ENCODE measurements at places on chromosomes 12 and 14.

- no peak overlapping the region for H3K27ac ChIP-seq
- DNase-seq, result no peak
- no peaks in the 10 kb centered on the region for H3K27me3 ChIP-seq
- H3K4me1 ChIP-seq, result no peaks in the 10 kb centered on the region
- H3K4me3 ChIP-seq, result no peak overlapping the region
- no peaks in the 10 kb centered on the region for H3K36me3 ChIP-seq
These were observed 37.0 kb downstream of the WASHC3 start for GRCh38 chr12:102024765-102025164.

DNA sequence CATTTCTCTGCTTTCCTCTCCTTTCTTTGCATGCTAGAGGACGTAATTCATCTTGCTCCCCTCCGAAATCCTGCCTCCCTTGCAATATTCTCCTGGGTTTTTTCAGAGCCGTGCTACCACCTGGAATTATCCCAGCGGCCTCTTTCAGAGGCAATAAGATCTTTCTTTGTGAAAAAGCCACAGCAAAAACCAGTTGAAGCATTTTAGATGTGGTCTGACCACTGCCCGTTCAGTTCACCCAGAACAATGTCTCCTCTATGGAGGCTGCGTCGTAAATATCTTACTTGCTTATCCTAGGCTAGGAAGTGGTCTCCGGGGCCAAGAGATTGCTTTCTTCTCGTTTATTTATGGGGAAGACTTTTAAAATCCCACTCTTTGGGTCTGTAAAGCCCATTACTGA lies 85.8 kb downstream of the TBX5 start:
- no peak overlapping the region for H3K27ac ChIP-seq
- H3K4me1 ChIP-seq, result peaks cover 4% of the 10 kb centered on the region
- H3K36me3 ChIP-seq, result no peaks in the 10 kb centered on the region
- no peak overlapping the region for H3K4me3 ChIP-seq
- DNase-seq, result no peak

- no peak for DNase-seq
- no peaks in the 10 kb centered on the region for H3K27me3 ChIP-seq
- H3K4me1 ChIP-seq, result no peaks in the 10 kb centered on the region
- no peaks in the 10 kb centered on the region for H3K36me3 ChIP-seq
These were observed 89.3 kb upstream of the SLC38A4 start for GRCh38 chr12:46915082-46915481.

DNA sequence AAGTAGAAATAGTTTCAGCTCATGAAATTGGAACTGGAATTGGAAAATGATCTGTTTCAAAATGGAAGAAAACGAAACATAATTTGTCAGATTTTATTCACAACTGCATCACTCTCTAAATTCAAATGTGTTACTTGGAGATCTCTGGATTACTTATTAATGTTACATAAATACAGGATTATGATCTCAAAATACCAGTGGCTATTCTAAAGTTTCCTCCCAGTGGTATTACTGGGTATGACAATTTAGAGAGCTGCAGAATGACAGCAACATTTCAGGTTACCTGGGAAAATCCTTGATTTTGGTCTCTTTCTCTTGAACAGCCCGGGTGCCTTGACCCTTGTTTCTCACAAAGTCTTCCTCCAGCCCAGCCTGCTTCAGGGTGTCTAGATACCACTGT lies 14.2 kb downstream of the FAM161B start:
- H3K27ac ChIP-seq, result no peak overlapping the region
- H3K4me3 ChIP-seq, result no peak overlapping the region
- no peak for DNase-seq

DNA sequence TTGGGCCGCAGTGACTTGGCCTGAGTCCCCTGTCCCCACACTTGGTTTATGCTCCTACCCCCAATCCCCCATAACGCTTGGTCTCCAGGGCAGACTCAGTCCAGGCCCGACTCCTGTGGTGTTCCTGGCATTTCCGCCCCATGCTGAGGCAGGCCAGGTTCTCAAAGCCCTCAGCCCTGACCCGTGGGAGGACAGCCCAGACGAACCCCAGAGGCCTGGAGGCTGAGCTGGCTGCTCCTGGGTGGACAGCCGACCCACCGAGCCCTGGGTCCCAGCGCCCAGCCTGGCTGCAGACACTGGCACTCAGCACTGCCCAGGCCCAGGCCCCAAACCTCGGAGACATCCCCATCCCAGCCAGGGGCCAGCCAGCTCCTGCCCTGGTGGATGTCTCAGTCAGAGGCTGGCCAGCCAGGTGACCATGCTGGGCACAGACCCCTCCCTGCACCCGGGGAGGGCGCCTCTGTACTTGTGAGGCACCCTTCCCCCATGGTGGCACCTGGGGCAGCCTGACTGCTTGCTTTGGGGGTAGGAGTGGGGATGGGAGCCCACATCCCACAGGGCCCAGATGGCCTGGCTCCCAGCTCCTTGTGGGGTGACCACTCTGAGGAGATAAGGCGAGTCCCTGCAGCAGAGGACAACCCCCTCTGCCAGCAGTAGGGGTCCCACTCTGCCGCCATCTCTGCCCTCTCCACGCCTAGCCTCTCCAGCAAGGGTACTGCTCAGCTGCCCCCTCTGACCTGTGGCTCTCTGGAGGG lies 1.4 kb downstream of the PLD4 start:
- H3K27ac ChIP-seq, result no peak overlapping the region
- DNase-seq, result no peak
- no peaks in the 10 kb centered on the region for H3K27me3 ChIP-seq
- H3K4me1 ChIP-seq, result no peaks in the 10 kb centered on the region
- H3K36me3 ChIP-seq, result no peaks in the 10 kb centered on the region

- no peak for DNase-seq
- peak overlapping the region; percentile 94 for H3K27ac ChIP-seq
- H3K36me3 ChIP-seq, result no peaks in the 10 kb centered on the region
- no peaks in the 10 kb centered on the region for H3K27me3 ChIP-seq
These were observed 215.9 kb upstream of the HMGA2 start for GRCh38 chr12:65608319-65608916.

GRCh38 chr12:47839214-47839876 lies 19.6 kb upstream of the HDAC7 start:
- no peaks in the 10 kb centered on the region for H3K36me3 ChIP-seq
- no peak overlapping the region for H3K27ac ChIP-seq
- H3K4me3 ChIP-seq, result no peak overlapping the region
- no peaks in the 10 kb centered on the region for H3K27me3 ChIP-seq
- peaks cover 34% of the 10 kb centered on the region for H3K4me1 ChIP-seq

GRCh38 chr14:38389681-38390080 lies 133.8 kb upstream of the CLEC14A start:
- no peak overlapping the region for H3K27ac ChIP-seq
- no peaks in the 10 kb centered on the region for H3K4me1 ChIP-seq
- no peak for DNase-seq

DNA sequence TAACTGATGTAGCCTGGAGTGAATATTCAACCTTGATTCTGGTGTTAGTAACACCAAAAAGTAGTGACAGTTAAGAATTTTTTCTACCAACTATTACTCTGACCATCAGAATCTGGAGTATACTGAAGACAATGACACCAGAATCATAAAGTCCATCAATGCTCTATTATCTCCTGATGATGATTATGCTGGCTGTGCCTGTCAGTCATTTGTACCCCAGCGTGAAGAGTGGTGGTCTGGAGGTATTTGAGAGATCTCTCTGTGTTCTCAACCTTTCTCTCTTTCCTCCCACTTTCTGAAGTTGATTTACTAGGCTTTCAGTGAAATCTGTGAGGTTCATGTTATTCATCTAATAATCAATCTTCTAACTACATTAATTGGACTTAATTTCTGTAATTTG lies 615.4 kb downstream of the SLC16A7 start:
- H3K27me3 ChIP-seq, result no peaks in the 10 kb centered on the region
- DNase-seq, result no peak
- H3K27ac ChIP-seq, result no peak overlapping the region

GRCh38 chr12:42070036-42070435 lies 74.6 kb downstream of the GXYLT1 start:
- no peak overlapping the region for H3K27ac ChIP-seq
- no peaks in the 10 kb centered on the region for H3K36me3 ChIP-seq
- H3K4me1 ChIP-seq, result no peaks in the 10 kb centered on the region
- DNase-seq, result no peak
- no peaks in the 10 kb centered on the region for H3K27me3 ChIP-seq

DNA sequence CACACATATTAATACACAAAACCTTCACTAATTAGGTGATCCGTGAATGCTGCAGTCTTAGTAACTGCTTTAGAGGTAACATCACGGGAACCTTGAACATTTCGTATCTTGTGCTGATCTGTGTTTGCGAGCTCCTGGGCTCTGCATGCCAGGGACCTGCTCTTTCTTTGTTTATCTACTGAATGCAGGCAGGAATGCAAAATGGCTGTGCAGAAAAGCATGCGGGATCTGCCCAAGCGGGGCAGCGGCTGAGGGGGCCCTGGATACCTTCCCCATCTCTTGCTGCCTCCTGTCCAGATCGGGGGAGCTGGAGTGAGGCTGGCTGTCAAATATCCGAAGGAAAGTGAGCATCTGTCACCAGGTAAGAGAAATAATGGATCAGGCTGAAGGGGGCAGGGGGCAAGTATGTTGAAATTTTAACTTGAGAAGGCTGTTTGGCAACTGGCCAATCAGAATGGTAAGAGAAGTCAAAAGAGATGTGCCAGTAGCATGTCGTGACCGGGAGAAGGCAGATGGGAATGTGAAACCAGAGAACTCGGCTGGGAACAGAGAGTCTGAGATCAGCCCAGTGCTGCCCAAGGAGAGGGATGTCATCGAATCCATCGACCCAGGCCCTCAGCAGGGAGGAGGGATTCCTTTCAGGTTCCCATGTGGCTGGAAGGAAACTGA lies 191.4 kb downstream of the TTC7B start:
- peaks cover 24% of the 10 kb centered on the region for H3K4me1 ChIP-seq
- H3K27ac ChIP-seq, result no peak overlapping the region
- H3K27me3 ChIP-seq, result no peaks in the 10 kb centered on the region
- H3K36me3 ChIP-seq, result no peaks in the 10 kb centered on the region
- no peak for DNase-seq
- no peak overlapping the region for H3K4me3 ChIP-seq

DNA sequence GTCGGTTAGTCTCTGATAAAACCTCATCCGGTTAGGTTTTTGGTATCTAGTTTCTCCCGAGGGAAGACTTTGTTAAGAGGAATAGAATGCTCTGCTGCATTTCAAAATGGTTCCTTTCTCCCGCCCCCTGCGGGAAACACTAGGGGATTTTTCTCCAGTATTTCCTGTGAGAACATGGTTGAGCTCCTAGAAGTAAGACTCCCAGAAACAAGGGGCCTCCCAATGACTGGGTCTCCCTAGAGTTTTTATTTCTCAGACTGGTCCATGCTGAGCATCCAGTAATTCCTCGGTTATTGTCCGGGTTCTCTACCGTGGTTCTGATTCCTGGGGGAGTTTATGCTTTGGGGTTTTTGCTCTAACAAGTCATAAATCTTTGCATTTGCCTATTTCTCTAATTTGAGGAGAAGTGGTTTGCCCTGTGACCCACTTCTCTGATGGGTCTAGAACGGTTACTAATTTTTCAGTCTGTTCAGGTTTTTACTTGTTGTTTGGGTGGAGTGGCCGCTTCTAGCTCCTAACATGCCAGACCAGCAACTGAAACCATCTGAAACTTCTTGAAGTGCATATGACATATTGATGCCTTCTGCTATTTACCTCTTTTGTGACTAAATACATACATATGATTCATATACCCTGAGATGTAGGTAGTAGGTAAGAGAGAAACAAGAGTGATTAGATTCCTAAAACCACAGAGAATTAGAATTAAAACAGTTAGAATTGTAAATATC lies 25.1 kb downstream of the TESPA1 start:
- no peak overlapping the region for H3K27ac ChIP-seq
- no peaks in the 10 kb centered on the region for H3K36me3 ChIP-seq
- H3K4me3 ChIP-seq, result no peak overlapping the region
- H3K27me3 ChIP-seq, result peaks cover 91% of the 10 kb centered on the region
- no peak for DNase-seq

- 0 out of 2 replicates have a peak, but pooled peaks cover 3% of the 10 kb centered on the region for H3K4me1 ChIP-seq
- H3K4me3 ChIP-seq, result no peak overlapping the region
- no peak overlapping the region for H3K27ac ChIP-seq
- no peaks in the 10 kb centered on the region for H3K36me3 ChIP-seq
These were observed 99.8 kb upstream of the RESF1 start for GRCh38 chr12:31859232-31859977.

DNA sequence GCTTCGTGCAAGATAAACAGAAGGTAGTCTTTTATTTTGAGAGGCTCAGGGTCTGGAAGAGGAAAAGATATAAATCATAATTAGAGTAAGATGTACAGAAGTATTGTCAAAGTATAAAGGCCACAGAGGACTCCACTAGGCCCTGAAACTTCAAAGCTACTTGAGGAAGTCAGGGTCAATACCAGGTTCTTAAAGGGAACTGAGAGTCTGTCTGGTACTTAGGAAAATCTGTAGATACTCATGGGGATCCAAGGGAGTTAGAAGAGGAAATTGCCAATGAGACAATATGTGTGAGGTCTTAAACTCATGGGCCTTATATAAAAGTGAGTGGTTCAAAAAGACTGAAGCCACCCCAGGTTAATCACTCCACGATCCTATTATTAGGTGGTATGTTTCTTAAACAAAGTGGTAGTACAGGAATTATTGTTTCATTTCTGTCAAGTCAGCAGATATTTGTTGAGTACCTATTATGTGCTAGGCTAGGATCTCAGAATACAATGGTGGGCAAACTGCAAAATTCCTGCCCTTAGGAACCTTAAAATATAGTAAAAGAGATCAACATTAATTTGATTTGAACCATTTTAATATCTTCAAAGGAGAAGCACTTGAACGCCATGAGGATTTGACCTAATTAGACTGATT lies 314.6 kb downstream of the ADAMTS20 start:
- DNase-seq, result no peak
- no peak overlapping the region for H3K27ac ChIP-seq
- no peaks in the 10 kb centered on the region for H3K27me3 ChIP-seq
- H3K4me3 ChIP-seq, result no peak overlapping the region

DNA sequence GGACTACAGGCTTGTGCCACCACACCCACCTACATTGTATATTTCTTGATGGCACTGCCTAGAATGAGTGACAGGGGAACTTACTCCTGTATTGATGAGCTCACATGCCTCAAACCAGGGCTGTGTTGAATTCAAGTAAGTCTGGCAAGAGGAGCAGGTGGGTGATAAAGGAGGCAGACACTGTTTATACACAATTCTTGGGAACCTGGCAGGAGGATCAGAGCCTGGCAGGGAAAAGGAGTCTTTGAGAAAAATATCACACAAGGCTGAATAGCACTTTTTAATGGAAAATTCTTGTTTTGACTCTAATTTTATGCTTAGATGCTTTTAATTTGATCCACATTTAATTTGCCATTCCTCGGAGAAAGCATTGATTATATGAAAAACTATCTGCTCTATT lies 293.1 kb upstream of the NPAS3 start:
- H3K27ac ChIP-seq, result no peak overlapping the region
- H3K36me3 ChIP-seq, result no peaks in the 10 kb centered on the region
- DNase-seq, result no peak
- H3K4me1 ChIP-seq, result no peaks in the 10 kb centered on the region
- H3K4me3 ChIP-seq, result no peak overlapping the region
- H3K27me3 ChIP-seq, result peaks cover 47% of the 10 kb centered on the region

Measured in HCT116 (cell line).